ENCODE measurements at places on chromosomes 3 and 15.

DNA sequence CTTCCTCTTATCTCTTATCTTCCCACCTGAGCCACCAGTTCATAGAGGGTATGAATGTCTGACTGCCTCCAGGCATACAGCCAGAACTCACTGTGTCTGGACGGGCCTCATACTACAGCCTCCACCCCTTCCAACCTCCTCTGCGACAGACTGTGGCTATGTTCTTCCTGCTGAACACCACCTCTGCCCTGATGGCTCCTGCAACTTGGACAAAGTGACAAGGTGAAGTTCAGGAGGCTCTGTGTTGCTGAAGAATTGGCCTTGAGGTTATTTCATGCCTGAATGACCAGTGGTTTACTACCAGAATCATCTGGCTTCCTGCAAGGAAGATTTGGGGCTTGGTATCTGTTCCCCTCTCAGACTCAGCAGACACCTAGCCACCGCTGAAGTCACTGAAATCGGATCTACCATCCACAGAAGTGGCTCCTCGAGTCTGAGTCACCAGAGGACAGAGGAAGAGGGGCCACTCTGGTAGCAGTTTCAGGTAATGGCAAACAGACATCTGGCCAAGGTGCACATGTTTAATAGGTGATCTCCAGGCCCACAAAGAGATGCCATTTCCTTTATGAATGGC is 14.2 kb upstream of the ULK3 start:
- DNase-seq, result no peak

GRCh38 chr15:25740383-25741255 is 122.5 kb downstream of the ATP10A start:
- no peak for DNase-seq

DNA sequence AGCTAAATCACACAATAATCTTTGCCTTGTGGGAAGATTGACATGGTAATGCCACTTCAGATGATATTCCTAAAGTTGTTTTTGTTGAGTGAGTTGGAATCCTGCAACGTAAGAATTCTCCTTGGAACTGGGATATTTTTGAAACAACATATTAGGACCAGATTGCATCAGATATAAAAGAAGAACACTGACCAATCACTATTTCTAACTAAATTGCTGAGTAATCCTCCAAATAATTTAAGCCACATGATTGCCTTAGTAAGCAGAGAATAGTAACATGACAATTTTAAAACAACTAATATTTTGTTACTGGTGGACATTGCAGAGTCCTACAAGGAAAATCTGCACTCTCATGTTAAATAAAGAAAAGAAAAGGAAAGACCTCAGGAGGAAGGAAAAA is 353.9 kb upstream of the LMCD1 start:
- no peak for DNase-seq

DNA sequence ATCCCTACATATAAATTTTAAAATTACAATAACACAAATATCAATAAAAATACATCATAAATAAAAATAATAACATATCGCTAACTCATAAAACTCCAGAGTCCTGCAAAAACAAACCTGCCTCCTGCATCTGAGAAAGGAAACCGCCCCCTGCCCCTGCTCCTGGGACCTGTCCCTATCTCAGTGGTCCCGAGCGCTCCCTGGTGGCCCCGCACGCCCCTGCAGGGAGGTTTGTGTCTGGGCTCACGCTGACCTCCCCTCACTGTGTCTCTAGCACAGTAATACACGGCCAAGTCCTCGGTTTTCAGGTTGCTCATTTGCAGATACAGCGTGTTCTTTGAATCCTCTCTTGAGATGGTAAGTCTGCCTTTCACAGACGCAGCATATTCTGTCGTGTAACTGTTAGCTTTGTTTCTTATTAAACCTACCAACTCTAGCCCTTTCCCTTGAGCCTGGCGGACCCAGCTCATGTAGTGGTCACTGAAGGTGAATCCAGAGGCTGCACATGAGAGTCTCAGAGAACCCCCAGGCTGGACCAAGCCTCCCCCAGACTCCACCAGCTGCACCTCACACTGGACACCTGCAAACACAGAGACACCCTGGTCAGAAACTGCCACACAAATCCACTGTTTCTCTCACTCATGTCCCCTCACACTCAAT is 554.1 kb downstream of the GOLGA6L6 start:
- DNase-seq, result no peak

GRCh38 chr3:141368062-141368924 is at the start of gene ZBTB38:
ZBTB38 (plus strand) TSS chr3:141368504; CDS start chr3:141442389, 73,885 bp downstream.
- DNase-seq, result no peak

GRCh38 chr3:127114337-127115070 is 78.4 kb upstream of the PRR23E start:
- DNase-seq, result no peak

DNA sequence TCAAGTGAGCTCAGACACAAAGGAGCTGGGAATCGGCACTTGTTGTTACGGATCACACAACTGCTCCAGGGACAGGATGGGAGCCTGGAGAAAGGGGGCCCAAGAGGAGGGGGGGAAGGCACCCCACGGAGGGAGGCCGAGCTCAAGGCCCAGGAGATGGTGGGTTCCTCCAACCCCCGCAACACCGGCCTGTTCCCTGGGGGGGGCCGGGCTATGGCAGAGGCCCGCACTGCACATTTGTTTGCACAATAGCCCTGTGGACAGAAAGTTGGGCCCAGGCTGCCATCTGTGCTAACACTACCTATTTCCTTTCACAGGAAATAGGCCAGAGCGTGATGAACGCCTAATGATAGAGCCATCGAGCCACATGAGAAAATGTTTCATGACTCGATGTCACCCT is 147.1 kb downstream of the NSMCE3 start:
- no peak for DNase-seq

- no peak for DNase-seq
These were observed 1.0 kb upstream of the CEP70 start for GRCh38 chr3:138594935-138595610.

DNA sequence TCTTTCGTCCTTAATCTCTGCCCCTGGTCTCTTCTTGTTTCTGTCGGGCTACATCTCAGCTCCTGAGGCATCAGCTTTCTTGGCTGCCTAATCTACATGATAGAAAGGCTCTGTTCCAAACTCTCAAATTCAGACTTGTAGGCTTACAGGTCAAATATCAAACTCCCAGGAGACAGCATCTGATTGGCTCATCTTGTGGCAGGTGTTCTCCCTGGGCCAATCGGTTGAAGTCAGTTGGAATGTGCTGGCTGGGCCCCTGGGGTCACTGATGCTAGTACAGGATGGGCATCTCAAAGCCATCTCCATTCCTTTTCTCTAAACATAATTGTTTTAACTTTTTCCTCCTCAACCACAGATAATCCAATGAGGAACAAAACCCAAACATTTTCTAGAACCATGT is 198.7 kb downstream of the CNTN3 start:
- DNase-seq, result no peak

- no peak for DNase-seq
These were observed 24.3 kb upstream of the GADL1 start for GRCh38 chr3:30918761-30919160.

DNA sequence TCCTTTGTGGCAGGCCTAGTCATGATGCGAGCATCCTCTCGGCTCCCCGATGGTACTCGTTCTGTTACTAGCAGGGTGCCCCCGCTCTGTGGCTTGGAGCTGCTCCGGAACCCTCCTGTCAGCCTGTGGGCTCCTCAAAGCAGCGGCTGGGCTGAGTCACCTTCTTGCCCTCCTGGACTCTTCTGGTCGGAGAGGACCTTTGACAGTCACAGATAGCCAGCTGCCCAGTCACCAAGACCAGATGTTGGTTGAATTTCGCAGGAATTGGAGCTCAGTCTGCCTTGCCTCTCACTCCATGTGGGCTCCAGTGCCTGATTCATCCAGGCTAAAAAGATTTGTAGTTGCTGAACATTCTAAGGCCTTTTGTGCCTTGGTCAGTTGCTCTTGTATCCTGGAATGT is 94.5 kb downstream of the CHCHD6 start:
- no peak for DNase-seq

GRCh38 chr15:53576841-53577240 is 182.6 kb downstream of the WDR72 start:
- no peak for DNase-seq

GRCh38 chr3:120344349-120344748 is 4.8 kb downstream of the LRRC58 start:
- no peak for DNase-seq

GRCh38 chr3:177642042-177642803 is 444.9 kb upstream of the TBL1XR1 start:
- no peak for DNase-seq

- peak; percentile 15 for DNase-seq
These were observed 39.0 kb downstream of the SLC6A6 start for GRCh38 chr3:14441240-14441919.

DNA sequence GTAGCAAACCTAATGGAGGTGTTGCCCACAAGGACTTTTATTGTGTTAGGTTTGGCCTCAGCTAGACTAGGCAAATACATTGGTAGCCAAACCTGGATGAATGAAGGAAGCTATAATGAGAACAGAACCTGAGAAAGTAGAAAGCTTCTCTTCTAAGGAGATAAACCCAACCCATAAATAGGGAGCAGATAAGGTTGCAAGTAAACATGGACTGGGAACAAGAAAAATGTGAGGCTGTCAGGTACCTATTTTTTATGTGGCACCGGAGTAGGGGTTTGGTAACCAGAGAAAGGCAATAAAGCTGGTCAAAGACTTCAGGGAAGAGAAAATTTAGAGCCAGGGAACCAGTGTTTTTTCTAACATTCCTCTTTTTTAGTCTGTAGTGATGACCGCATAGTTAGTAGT is 25.0 kb downstream of the ZNF654 start:
- DNase-seq, result no peak

DNA sequence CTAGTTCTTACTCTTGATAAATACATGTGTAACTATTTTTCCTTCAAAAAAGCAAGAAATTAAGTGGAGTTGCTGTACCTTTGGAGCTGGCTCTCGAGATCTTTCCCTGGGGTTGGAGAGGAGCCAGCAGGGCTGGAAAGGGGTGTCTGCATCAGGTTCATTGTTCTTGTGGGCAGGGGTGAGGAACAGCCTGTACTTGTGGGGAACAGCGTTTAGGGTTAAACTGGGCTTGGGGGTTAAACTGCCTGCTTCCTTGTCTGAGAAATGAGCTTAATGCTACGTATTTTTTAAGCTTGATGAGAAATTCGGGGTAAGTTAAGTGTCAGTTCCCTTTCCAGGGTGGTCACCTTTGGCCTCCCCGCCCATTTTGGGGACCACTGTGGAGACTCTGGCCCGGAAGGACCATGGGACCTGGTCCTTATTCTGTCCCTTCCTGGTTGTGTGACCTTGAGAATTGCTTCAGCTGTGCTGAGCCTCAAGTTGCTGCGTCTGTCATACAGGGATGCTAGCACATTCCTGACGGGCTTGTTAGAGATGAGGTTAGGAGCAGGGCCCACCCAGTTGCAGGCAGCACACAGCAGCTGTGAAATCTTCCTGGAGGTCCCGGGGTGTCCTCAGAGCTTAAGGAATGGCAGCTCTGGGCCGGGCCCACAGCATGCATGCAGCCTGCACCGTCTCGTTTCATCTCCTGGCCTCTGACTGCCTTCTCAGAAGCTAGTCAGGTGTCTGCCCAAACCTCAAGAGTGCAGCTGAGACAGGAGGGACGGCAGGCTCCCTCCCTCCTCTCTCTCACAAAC is 11.6 kb downstream of the H1-8 start:
- DNase-seq, result no peak

Data from bone marrow (tissue), 2 donors.